ENCODE measurements at places on chromosomes 4 and X.

- DNase-seq = no peak
Measured at GRCh38 chrX:83160096-83160495, 348.0 kb upstream of the POU3F4 start.

- no peak for DNase-seq
Measured at GRCh38 chr4:131302108-131302507, 1847.0 kb upstream of the PCDH10 start.

- no peak for DNase-seq
Measured at GRCh38 chr4:150799207-150799606, 215.9 kb downstream of the LRBA start.

DNA sequence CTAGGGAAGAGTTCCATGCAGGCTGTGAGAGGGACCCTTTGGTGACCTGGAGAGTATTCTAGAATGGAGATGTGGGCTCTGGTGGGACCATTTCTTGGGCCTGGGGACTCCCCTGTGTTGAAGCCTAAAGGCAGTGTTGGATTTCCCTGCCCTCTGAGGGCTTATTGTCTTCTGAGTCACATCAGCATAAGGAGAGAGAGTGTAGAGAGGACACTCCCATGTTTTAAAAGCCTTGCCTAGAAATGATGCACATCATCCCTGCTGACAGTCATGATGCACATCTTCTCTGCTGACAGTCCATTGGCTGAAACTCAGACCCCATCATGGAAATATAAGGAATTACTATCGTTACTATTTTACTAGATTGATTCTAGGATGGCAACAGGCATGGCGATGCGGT lies 51.9 kb downstream of the FAM114A1 start:
- DNase-seq = no peak

DNA sequence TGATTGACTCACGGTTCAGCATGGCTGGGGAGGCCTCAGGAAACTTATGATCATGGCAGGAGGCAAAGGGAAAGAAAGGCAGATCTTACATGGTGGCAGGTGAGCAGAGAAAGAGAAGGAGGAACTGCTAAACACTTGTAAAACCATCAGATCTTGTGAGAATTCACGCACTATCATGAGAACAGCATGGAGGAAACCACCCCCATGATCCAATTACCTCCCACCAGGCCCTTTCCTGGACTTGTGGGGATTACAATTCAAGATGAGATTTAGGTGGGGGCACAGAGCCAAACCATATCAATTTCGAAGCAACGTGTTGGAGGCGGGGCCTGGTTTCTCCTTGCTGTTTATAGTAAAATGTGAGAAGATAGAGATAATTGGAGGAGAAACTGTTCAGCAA lies 167.4 kb downstream of the GABRB1 start:
- DNase-seq = no peak

DNA sequence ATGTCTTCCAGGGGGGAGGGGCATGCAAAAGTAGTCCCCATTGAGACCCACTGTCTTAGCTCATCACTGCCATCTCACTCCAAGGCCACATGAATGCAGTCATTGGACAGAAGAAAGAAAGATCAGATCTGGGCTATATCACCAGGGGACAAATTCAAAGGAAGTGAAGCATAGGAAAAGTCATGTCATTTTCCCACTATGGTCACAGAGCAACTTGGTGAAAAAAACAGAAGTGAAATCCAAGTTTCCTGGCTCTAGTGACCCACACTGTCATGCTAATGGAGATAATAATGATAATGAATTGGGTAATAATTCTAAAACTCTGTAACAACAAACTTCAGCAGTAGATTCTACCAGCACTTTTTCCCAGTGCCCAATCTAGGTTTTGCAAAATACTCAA lies 9.9 kb downstream of the LHFPL1 start:
- DNase-seq = no peak

DNA sequence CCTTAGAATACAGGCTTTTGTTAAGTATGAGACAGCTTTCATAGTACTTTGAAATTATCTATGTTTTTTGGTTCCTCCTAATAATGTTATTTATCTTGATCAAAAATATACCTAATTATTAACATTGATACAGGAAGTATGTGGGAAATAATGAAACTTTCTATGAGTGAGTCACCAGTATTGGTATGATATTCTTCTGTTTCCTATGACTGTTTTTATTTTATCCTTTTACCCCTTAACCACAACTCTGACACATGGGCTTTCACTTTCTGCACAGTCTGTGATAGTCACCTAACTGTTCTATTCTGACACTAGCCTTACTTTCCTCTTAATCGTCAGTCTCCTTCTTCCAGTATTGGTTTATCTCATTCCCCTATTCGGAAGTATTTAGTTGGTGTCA lies 4.7 kb downstream of the THAP9 start:
- no peak for DNase-seq

DNA sequence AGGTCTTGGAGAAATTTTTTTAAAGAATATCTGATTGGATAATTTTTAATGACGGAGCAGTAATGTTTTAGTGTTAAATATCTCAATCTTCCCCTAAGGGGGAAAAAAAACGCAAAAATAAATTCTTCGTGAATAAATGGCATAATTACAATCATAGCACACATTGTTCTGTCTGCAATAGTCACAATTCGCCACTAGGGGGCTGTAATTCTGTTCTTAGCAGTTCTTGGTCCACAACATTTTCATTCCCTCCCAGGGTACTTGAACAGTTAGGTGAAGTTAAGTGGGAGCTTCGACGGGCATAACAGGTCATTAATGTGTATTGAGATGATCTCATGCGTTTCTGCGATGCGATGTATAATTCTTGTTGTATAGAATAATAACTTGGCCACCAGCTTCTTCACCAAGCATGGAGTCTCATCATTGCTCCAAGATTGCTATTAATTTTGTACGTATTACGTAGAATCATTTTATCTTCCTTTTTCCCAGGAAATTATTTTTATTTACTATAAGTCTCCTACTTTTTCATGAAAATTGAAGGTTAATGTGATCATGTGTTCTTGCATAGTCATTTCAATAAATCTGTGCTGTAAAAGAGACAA lies 27.2 kb downstream of the HTR2C start:
- DNase-seq = no peak

GRCh38 chr4:2685541-2685940 lies 70.6 kb downstream of the TNIP2 start:
- DNase-seq = no peak

GRCh38 chr4:104615496-104615895 lies 120.8 kb upstream of the CXXC4 start:
- no peak for DNase-seq

GRCh38 chr4:54473077-54473545 lies 184.6 kb upstream of the KIT start:
- peak; percentile 14 for DNase-seq

DNA sequence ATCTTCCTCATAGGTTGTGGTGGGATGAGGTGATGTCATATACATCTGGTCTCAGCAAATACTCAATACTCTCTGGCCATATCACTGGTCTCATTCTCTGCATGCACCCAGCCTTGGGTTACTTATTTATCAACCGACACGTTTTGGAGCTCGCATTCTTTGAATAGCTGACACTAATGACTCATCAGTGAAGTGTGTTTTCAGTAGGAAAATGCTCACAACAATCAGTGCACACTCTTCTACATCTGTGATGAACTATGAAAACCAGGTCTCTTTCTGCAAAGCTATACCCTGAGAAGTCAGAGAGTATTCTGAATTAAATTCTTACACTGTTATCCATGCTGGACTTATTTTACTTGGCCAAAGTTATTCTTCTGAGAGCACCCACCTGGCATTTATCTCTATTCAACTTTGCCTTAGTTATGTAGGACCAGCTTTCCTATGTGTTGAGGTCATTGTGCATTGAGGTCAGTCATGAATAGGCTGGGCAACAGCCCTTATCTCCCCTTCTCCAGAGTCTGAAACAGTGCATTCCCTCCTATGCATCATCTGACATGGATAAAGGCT lies 58.7 kb upstream of the DHX15 start:
- no peak for DNase-seq

GRCh38 chr4:4610672-4611071 lies 68.8 kb upstream of the STX18 start:
- no peak for DNase-seq

DNA sequence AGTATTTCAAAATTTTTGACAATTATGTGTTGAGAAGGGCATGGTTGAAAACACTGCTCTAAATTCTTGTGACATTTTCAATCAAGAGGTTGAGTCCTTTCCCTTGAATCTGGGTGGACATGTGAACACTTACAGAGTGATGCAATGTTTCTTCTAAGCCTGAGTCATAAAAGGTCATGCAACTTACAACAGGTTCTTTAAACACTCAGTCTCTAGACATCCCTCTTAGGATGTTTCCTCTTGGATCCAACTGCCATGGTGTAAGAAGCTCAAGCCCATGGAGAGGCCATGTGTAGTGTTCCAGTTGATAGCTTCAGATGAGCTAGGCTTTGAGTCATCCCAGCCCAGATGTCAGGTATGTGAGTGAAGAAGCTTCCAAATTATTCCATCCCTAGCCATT lies 232.2 kb upstream of the MAOA start:
- DNase-seq = no peak

GRCh38 chrX:156002507-156002906 lies 5.0 kb downstream of the IL9R start:
- DNase-seq = no peak

DNA sequence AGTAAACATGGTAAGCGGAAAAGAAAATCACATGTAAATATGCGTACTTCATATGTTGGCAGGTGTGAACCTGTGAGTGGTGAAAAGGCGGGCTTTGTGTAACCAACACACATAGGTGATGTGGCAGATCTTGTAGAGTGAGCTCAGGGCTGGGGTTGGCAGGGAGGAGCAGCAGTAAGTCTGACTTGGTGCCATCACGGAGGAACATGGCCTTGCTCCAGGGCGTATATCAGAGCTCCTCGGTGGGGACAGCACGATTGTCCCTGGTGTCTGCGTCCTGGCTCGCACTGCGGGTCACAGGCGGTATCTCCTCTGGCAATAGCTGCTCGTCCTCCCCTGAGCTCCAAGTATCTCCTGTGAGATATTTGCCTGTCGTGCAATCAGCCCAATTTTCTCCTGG lies 733.6 kb downstream of the TRIML1 start:
- no peak for DNase-seq

All from LNCaP clone FGC (cell line).